ENCODE measurements at places on chromosomes 2 and 18. TPM values are rescaled to one million over a fixed set of nuclear protein-coding genes. Genes with fewer than 3 reads are reported as not detected.

DNA sequence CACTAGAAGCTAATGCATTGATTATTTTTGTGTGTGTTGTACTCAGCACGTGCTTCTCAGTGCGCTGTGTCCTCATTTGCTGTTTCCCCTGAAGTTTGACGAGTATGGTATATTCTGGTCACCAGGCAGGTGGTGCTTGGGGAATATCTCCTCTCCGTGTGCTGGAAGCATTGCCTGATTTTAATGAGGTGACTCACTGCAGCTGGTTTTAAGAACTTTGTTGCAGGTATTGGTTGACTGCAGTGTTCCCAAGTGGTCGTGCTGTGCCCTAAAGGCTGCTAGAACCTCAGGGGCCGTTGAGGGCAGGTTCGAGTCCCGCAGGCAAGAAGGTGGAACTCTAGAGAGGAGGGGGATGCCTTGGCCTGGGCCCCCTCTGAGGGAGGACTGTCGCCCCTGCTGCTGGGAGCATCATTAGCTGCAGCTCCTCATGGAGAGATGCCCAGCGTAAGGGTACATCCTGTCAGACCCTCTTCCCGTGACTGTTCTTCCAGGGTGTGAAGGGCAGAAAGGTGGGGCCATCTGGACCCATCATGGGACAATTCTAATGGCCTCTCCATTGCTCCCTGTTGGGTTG lies 82.6 kb downstream of the AGAP1 start:
- no peak for DNase-seq

DNA sequence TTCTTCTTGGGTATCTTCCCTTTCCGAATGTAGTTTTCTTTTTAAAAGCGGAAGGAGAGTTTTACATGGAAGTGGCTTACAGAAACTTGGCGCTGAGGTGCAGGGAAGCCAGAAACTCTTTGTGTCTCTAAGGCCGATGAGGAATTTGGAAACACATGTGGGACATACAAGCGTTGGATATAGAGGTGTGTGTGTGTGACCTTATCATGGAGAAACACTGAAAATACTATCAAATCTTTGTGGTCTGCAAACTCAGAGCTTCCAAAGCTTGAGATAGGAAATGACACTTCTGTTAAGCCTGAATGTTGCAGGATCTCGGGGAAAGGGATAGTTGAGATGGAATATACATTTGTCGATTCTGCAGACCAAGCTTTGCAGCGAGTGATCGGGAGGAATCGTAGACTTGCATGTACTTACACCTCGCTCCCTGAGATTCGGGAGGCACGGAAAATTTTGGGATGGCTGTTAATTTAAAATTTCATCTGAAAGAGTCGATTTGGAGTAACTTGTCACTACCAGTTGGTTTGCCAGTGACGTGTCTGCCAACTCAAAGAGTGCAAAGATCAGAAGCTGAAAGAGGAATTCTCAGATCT lies 1.0 kb downstream of the NAB1 start:
- no peak for DNase-seq

DNA sequence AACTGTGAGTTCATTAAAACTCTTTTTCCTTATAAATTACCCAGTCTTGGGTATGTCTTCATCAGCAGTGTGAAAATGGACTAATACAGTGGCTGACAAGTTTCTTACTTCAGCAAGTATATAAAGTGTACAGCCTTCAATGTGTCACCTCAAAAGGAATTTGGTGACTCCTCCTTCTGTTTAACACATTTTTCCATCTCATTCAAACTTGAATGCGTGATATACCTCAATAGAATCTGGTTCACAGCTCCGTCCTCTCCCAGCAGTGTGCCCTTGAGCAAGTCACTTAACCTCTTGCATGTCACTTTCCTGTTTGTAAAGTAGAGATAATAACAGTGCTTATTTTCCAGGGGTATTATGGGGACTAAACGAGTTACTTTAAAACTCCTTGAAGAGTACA lies 159.6 kb downstream of the CCBE1 start:
- DNase-seq: no peak

DNA sequence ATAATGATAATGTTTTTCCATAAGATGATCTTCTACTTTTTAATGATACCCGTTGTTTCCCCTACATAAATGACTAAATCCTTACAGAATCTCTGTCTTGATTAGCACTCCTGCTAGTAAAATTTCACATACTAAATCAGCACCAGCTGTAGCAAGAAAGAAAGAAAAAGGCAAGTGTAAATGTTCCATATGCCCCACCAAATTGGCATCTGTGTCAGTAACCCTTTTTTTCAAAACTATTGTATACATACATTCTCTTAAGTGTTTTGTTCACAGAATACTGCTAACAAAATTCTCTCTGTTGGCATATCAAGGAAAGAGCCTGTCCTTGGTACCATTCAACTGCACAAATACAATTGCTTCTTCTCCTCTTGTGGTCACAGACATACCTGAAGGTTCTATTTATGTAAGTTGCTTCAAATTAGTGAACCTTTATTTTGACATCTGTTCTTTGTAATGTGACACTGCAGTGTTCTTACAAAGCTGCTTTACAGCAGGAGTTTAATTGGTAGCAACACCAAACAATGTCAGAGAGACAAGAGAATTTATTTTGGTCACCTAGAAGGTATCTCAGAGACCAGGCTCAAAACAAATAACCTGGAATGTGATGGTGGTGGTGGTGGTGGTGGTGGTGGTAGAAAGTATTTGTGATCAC lies 641.9 kb downstream of the ZEB2 start:
- no peak for DNase-seq

GRCh38 chr18:35811896-35812295 lies 160.6 kb upstream of the RMP24 start:
- no peak for DNase-seq

DNA sequence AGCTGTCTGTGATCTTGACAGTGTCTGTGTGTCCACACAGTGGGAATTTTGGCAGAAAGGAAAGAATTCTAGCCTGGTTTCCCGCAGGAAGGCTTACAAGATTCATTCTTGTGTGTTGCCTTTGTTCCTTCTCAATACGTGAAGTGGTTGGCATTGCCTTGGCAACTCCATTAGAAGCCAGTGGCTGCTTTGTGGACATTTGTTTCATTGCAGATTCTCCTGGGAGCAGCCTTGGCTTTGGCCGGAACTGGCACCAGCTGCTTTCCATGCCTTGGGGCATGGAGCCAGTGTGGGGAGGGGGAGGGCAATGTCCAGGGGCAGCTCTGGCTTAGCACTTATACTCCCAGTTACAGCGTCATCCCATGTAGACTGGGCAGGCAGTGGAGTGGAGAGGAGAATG lies 39.4 kb downstream of the KIF5C start:
- DNase-seq: no peak

GRCh38 chr2:159227467-159227866 lies 59.0 kb downstream of the WDSUB1 start:
- DNase-seq: no peak

- no peak for DNase-seq
Observed at GRCh38 chr18:6414118-6414722, 491 bp downstream of the L3MBTL4 start.

- no peak for DNase-seq
Observed at GRCh38 chr2:27496357-27497287, at the start of gene GCKR. TSS of gene GCKR (plus strand) at chr2:27496839. CDS start at chr2:27496905, 66 bp downstream.

DNA sequence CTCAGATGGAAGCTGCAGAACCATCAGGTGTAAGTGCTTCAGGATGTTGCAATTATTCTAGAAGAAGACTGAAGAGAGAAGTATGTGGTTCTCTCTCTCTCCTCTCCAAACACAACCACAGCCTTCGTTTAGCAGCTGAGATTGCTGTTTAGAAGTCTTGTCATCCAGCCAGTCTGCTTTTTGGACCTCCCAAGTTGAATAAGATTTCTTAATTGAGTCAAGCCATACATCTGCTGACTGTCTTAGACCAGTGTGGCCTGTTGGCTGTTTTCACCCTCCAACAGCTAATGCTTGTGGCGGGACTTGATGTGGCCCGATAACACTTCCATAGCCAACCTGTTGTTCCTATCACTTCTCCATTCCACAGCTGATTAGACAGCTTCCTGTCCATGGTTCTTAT lies 91.3 kb upstream of the TMEM17 start:
- DNase-seq: no peak

DNA sequence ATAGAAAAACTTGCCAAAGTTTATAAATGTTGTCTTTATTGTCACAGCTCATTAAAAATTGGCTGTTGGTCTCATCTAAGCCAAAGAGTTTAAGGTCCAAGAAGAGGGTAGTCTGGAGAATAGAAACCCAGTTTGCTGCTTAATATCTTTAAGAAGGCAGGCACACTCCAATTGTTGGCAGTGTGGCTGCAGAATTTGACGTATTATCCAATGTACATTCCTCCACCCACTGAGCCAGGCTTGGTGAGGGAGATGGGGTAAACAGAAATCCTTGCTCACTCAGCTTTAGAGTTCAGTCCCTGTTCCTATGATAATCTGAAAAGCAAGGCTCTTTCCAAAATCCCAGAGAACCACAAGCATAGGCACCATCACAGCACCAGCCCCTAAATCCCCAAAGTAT lies 10.7 kb upstream of the ADD2 start:
- DNase-seq: no peak

DNA sequence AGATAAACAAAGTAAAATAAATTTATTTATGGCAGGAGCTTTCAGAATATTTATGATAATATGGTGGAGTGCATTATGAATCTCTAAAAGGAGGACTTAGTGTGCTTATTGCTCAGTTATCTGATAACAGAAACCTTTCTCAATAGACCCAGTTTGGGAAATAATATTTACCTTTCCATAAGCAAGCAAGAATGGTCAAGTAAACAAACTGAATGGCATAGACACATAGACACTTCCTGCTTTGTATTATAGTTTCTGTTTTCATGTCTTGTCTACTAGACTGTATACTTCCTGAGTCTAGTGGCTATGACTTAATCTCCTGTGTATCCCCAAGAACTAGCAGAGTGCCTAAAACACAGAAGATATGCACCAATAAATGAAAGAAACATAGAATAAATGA lies 87.8 kb downstream of the UPP2 start:
- DNase-seq: no peak

- no peak for DNase-seq
Observed at GRCh38 chr2:217360781-217361482, 501.1 kb upstream of the TNP1 start.

DNA sequence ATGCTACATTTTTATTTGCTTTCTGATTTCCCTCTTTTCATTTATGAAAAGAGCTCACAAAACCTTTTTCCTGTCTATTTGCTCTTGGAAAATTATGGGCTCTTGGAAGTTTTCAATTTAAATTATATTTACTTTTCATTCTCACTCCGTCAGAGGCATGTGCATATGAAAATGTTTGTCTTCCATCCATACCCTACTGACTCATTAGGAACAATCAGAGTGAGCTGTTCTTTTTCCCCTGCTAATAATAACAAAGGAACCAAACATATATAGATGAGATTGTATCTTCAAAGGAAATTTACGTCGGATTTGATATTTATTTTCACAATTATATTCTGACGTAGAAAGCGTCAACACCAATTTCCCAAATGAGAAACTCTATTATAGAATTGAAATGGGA lies 1101.2 kb downstream of the TSN start:
- no peak for DNase-seq

- DNase-seq: no peak
Observed at GRCh38 chr2:190340369-190340768, 3.0 kb upstream of the INPP1 start.

GRCh38 chr2:12935222-12935621 lies 218.5 kb downstream of the TRIB2 start:
- no peak for DNase-seq

- no peak for DNase-seq
Observed at GRCh38 chr2:229205704-229206103, 65.4 kb downstream of the PID1 start.

DNA sequence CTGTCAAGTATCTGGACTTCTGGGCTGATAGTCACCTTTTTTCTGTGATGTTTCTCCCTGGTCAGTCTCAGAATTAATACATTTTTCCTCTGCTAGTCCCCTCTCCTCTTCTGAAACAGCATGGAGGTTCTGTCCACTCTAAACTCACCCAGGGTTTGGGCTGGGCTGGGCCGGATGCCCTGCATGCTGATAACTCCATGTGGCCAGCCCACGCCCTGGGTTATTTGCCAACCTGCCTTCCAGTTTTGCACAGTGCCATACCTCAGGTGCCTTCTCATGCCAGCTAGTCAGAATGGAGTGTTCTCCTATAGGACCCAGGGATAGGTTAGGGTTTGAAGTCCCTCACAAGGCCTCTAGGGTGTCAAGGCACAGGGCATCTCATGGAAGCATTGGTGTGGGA lies 32.2 kb downstream of the MEX3C start:
- no peak for DNase-seq

DNA sequence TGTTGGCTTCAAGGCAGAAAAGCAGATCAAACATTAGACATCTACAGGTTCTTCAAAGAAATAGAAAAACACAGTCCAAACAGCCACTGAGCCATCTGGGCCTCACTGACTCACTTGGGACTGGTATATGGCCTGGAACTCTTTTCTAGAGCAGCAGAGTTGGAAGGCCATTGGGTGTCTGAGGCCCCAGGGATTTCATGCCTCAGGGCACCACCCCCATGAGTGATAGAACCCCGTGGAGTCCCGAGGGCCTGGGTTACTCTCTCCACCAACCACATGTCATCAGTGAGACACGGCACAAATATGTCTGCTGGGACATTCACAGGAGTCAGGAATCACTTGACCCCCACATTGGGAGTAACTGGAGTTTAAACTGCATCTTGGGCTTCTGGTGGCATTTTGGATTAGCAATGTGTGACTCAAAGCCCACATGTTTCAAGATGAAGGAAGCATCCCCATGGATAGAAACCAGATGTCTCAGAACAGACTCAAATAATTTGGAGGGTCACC lies 44.0 kb downstream of the CAPN13 start:
- no peak for DNase-seq

- no peak for DNase-seq
Observed at GRCh38 chr2:174078275-174078674, 113.1 kb upstream of the SP3 start.

DNA sequence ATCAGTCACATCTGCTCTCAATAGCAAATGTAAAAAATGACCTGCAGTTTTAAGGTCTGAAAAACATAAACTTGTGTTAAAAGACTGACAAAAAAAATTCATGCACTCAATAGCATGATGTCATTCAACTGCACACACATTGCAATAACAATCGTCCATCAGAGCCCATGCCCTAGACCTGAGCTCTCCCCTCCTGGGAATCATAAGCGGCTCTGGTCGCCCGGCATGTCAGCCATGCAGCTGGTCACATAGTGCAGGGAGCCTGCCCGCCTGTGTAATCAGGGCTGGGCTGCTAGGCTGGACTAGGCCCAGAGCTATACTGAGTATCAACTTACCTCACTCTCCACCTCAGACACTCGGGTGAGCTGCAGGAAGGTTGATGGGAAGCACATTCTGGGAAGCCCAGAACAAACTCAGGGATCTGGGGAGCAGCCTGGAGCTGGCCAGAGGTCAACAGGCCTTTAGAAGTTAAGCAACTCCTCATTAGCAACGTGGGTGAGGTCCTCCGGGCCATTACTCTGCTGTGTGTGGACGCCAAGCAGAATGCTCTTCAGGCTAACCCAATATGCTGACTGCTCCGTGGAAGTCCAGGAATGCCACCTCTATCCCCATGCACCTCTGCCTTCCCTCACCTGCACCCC lies 165.5 kb downstream of the TTC32 start:
- no peak for DNase-seq

The RAMP1 gene
- total RNA-seq: 13.2 TPM

The ALKAL2 gene
- 6.7 TPM for total RNA-seq

The MAP3K19 gene
- total RNA-seq: not detected

The SKOR2 gene
- total RNA-seq: not detected

The PLB1 gene
- total RNA-seq: 5.0 TPM

The NT5DC4 gene
- not detected for total RNA-seq

Data from urinary bladder (tissue), 4 donors.